ENCODE measurements at places on chromosomes 13 and 19. TPM values are rescaled to one million over a fixed set of nuclear protein-coding genes. Genes with fewer than 3 reads are reported as not detected.

Gene KPTN
- 6.3 TPM for total RNA-seq

Gene ZNF865
- total RNA-seq, result 12.8 TPM

Gene AP1M2
- total RNA-seq, result not detected

Gene MUC16
- 0.05 TPM for total RNA-seq

Gene KCNC3
- 1.4 TPM for total RNA-seq

Gene CAPN12
- 6.8 TPM for total RNA-seq

Gene TRPM4
- 0.25 TPM for total RNA-seq

Gene SSC5D
- 0.47 TPM for total RNA-seq

Gene AZU1
- 0.90 TPM for total RNA-seq

Gene TMEM221
- not detected for total RNA-seq

Gene GRWD1
- 32.5 TPM for total RNA-seq

Gene CFAP97D2
- total RNA-seq, result not detected

Gene ZBTB45
- total RNA-seq, result 8.2 TPM

Gene ANKRD24
- 0.91 TPM for total RNA-seq

Gene ZNF791
- total RNA-seq, result 47.0 TPM

Gene N4BP2L2
- 185 TPM for total RNA-seq

Gene N4BP2L1
- total RNA-seq, result 45.9 TPM

Gene CYSLTR2
- 2.8 TPM for total RNA-seq

Gene EBI3
- not detected for total RNA-seq

Gene RASAL3
- 103 TPM for total RNA-seq

Gene TSHZ3
- 1.3 TPM for total RNA-seq

Gene KCTD4
- not detected for total RNA-seq

Gene CYP4F3
- 0.22 TPM for total RNA-seq

Gene KLF12
- total RNA-seq, result 97.6 TPM

Gene SOHLH2
- not detected for total RNA-seq
